ENCODE measurements at places on chromosomes 4 and X.
A peak's percentile ranks its signal among the peaks of the same experiment; 100 is the strongest.

DNA sequence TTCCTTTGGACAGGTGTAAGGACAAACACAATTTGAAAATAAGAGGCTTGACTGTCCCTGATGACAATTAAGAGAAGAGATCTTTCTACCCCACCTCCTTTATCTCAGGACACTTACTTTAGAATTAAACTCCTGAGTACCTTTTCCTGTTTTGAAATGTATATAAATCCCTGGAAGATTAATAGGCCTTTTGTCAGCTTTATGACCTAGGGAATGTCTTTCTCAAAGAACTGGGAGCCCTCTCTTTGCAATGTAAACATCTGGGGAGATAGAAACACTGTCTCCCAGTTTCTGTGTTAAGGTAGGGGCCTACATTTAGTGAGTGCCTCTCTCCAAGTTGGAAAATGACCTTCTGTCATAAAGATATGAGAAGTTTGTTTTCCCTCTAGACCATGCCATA, 31.7 kb downstream of the AGA start:
- DNase-seq, result no peak

DNA sequence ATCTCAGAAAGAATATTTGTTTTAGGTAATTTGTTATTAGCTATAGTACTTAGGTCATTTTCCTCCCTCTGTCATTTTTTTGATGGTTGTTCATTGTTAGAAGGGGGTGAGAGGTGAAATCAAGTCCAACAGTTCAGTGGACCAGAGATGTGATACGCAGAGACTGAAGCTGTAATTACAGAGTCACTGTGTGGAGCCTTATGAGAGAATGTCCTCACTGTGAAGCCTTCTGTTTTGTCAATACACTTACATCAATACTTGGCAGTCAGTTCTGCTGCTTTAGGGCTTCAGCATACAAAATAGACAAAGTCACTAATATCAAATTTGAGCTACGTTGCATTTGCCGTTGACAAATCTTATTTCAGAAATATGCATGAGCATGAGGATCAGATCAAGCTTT, 692.5 kb downstream of the C4orf33 start:
- no peak for DNase-seq

DNA sequence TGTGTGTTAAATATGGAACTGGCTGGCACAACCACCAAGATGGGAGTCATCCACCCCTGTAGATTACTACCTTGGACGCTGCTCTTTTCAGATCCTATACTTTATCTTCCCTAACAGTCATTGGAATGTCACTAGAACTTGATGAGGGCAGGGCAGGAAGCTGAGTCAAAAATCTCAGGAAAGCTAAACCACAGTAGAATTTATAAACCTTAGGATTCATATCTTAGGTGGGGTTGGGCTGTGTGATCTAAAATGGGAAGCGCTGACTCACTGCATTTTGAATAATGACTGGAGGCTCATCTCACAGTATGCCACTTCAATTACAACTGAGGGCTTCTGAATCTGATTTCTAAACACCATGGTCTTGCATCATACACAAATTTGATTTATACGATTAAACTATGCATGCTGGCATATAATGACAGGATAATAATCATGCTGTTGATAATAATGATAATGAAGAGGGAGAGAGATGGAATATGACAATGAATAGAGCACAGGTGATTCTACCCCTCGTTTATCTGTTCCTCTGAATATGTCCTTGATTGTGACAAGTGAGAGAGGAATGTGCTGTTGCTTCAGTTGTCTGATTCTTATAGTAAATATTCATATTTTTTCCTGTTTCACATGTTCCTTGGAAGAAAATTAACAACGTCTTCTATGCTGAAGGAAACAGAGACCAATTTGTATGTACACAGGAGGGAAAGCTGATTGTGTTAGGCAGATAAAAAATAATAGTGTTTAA, 270.3 kb upstream of the HS3ST1 start:
- peak; percentile 15 for DNase-seq

DNA sequence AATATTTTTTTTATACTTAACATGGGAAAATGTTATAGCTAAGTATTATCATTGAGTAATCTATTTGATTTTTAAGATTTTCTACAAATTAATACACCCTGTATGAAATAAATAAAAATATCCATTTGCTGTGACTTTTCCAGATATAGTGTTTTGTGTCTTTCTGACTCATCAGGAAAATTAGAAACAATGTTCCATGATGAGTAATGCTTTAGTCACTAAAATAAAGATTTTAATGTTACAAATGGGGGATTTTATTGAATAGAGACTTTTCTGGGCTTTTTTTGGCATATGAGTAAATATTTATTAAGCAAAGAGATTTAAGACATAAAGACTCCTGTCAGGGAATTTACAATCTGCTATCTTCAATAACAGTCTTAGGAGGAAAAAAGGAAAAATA, 279.2 kb upstream of the NOCT start:
- DNase-seq, result no peak

- no peak for DNase-seq
These were observed 702 bp downstream of the KLHL5 start for GRCh38 chr4:39062770-39063097.

DNA sequence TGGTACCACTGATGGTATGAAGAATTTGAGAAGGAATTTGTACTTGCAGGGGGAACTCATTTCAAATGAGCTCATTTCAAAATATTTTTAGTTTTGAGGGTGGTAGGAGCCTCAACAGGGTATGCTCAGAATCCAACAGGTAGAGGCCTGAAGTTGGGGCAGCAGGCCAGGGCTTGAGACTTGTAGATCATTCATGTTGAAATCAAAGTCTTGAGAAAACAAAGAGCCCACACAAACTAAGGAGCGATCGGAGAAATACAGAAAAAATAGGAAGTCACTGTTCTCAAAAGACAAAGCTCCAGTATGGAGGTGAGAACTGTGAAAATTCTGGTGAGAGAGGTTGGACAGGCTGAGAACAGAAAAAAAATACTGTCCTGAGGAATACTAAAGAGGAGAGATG, 979 bp upstream of the SLC9A6 start:
- DNase-seq, result no peak

- DNase-seq, result no peak
These were observed 151.4 kb downstream of the BANK1 start for GRCh38 chr4:101941816-101942358.

DNA sequence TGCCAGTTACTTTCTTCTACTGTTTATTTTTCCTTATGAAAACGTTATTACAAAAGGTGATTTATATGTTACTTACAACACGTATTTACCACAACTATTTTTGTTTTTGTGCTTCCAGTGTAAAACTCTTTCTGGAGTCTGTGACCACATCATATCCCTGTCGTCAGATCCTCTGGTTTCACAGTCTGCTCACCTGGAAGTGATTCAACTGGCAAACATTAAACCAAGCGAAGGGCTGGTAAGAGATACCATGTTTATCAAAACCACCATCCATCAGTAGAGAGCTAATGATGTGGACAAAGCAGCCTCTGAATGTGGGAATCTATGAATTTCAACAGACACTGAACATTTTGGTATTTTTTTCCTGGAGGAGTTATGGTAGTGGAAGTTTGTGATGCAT, 116.1 kb downstream of the CNKSR2 start:
- no peak for DNase-seq

DNA sequence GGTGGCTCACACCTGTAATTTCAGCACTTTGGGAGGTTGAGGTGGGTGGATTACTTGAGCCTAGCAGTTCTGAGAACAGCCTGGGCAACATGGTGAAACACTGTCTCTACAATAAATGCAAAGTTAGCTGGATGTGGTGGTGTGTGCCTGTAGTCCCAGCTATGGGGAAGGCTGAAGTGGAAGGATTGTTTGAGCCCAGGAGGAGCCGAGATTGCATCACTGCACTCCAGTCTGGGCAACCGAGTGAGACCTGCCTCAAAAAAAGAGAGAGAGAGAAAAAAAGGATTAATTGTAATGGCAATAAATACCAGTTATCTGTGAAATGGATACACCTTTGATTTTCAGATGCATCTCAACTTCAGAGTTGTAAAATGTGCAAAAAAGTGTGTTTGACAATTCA, 58.8 kb downstream of the SPRY1 start:
- no peak for DNase-seq

GRCh38 chrX:10087391-10087790, 69.4 kb upstream of the CLCN4 start:
- DNase-seq, result no peak

GRCh38 chrX:40079572-40079971, 18.2 kb downstream of the BCOR start:
- DNase-seq, result no peak

DNA sequence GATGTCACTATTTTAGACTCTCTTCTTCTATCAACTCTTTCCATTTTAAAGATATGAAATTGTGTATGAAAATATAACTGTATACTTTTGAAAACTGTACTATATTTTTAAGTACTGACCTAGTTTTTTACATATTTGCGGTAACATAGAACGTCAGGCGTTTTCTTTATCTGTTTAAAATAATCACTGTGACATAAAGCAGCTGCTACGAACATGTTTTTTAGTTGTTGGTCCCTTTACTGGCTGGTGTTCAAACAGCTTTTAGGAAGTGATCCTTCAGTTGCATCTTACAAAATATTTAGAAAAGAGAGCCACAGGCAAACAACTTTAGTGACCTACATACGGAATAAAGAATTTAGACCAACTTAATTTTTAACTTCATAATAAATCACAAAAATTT, 73.1 kb downstream of the METTL14 start:
- no peak for DNase-seq

DNA sequence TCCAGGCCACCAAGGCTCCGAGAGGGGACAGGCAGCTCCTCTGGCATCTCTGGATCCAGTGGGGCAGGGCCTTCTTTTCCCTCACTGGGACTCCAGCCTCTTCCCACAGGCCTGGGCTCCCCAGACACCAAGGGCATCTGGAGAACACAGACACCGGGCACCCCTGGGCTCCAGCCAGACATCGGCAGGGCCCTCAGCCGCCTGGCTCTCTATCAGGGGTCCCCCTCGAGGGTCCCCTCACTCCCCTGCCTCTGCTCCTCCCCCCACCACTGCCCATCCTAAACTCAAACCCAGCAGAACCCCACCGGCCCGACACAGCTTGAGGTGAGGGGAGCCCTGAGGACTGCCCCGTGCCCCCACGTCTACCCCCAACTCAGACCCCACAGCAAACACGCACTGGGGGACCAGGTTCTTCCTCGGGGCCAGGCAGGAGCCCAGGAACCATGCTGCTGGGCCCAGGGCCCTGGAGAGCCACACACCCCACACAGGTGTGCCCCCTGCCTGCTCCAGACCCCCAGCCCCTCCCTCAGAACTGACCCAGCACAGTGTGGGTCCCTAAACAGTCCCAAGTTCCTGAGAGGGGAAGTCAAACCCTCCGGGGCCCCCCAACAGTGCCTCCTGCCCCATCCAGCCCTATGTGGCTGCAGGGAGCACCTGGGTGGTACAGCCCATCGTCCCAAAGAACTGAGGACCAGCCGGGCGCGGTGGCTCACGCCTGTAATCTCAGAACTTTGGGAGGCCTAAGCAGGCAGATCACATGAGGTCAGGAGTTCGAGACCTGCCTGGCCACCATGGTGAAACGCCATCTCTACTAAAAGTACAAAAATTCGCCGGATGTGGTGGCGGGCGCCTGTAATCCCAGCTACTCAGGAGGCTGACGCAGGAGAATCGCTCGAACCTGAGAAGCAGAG, 86.8 kb downstream of the FAM53A start:
- DNase-seq, result no peak

DNA sequence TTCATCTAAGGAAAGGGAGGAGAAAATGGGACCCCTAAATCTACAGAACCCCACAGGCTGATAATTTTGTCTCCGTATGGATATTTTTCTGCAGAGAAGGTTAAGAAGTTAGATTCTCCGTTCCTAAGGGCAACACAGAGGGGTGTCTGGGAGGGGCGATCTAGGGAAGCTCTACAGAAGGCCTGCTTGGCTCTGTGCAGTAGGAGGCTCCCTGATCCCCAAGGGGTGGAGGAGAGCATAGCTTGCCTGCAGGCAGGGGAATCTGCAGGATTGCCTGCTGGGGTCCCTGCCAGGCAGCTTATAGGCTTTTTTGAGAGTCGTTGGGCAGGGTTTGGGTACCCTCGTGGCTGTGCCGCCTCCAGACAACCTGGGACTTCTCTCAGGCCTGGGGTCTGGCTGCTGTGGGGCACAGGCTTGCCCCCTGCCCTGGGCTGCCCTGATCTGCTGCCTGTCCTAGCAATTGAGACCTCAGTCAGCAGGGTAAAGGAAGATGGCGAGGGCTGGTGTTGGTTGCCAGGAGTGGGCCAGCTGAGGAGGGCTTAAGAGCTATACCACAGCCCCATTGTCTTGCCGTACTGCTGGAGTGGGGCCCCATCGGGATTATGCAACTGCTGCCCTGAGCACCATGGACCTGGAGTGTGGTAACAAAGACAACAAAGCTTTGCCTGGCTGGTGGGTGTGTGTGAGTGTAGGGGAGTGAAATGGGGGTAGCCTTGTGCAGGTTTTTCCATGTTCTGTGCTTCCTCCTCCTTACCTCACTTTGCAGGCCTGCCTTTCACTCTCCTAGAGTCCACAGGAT, 74.1 kb downstream of the EFNB1 start:
- DNase-seq, result no peak

GRCh38 chr4:21710179-21710835, 238.3 kb downstream of the KCNIP4 start:
- DNase-seq, result no peak

DNA sequence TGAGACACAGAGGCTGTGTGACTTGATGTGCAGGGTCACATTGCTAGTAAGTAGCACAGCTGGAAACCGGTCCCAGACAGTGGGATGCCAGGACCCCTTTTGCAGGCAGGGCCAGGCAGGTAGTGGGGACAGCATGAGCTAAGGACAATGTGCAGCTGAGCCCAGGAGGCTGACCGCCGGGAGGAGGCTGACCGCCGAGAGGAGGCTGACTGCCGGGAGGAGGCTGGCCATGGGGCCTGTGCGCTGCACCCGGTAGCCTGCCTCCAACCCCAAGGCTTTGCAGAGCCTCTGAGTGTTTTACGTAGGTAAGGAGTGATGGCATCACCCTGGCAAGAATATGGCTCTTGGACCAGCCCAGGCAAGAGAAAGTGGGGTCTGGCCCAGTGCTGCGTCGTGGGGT, 58.9 kb downstream of the TBC1D14 start:
- no peak for DNase-seq

DNA sequence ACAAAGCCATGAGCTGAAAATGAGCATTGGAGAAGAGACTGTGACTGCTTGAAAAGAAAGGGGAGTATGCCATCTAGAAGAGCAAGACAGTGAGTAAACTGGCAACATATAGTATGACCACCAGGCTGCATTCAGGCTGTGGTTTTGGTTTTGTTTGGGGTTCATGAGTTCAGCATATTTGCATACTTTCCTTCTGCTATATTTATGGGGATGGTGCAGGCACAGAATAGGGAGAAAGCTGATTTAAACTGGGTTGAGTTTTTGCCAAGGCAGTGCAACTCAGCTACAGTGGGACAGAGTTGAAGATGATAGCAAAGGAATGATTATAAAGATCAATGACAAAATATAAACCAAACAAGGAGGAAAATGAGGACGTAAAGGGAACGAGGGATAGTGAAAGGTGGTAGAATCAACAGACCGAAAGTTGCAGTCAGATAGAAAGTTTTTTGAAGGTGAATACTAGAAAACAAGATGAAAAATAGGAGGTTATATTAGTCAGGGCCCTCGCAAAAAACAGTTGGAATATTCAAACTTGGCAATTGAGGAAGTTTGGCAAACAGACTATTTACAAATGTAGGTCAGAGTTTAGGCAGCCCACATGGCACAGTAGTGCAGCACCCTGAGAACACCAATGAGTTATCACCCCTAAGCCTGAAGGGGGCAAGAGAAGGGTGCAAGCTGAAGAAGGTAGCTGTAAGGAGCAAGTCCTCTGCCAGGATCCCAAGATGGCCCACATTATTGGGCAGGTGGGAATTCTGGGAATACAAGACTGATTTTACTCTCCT, 114.8 kb upstream of the MAP9 start:
- no peak for DNase-seq
